Activated T-cell treated with anti-CD3 and anti-CD28 coated beads, Interleukin-2, amount 50 U/mL, for 1 hour (primary cell): ENCODE measurements at places on chromosomes 5 and 9.

GRCh38 chr5:109558364-109558763 is 131.4 kb upstream of the MAN2A1 start:
- no peak for DNase-seq

GRCh38 chr5:134245101-134245604 is 19.3 kb upstream of the PPP2CA start:
- no peak for DNase-seq

DNA sequence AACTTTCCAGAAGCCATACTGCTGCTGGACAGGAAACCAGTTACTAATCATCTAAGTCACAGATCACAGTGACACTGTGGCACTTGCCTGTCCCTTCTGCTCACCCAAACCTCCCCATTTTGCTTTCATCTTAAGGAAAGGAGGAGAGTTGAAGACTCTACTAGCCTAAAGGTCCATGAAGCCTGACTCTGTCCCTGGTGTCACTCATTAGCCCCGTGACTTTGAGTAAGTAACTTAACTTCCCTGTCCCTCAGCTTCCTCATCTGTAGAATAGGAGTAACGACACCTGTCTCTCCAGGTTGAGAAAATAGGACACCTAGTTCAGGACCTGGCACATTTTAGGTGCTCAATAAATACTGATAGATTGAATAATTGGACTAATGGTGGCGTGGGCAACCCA is 536 bp upstream of the SLC6A7 start:
- no peak for DNase-seq

DNA sequence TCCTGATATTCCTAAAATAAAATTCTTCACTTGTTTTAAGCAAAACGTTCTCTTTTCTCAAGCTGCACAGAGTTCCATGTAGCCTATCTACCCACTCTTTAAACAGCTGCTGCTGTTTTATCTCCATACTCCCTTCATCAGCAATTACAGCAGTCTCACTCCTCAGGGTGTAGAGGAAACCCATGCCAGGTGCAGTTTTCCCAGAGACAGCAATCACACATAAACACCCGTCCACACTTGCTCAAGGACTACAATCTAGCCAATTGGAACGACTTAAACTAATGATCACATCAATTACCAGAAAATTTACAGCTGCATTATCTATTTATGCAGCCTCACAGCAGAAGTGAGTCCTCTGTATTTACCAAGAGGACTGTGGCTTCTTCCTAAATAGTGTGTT is 141.7 kb downstream of the HTR1A start:
- DNase-seq: no peak

DNA sequence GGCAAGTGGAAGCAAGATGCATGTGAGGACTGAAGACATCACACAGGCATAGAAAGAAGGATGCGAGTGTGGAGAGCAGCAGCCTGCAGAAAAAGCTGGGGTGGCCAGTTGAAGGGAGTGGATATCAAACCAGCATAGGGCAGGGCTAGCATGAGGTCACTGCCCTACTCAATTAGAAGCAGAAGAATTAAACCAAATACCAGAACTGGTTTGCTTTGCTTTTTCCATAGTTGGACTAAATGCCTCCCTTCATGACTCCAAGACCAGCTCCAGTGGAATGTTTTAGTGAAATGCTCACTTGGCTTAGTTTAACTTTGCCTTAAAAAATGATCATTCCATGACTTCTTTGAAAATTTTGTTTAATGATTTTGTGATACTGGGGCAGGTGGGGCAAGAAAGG is 45.8 kb downstream of the TMEM167A start:
- no peak for DNase-seq

GRCh38 chr9:97313746-97314145 is 6.3 kb downstream of the CCDC180 start:
- no peak for DNase-seq

DNA sequence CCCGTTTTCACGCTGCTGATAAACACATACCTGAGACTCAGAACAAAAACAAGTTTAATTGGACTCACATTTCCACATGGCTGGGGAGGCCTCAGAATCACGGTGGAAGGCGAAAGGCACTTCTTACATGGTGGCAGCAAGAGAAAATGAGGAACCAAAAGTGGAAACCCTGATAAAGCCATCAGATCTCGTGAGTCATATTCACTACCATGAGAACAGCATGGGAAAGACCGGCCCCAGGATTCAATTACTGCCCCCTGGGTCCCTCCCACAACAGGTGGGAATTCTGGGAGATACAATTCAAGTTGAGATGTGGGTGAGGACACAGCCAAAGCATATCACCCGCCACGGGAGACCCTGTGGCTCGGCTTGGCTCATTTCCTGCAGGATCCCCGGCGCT is 20.2 kb downstream of the EXD3 start:
- DNase-seq: no peak

- no peak for DNase-seq
Measured at GRCh38 chr9:91391818-91392217, 30.1 kb upstream of the AUH start.

DNA sequence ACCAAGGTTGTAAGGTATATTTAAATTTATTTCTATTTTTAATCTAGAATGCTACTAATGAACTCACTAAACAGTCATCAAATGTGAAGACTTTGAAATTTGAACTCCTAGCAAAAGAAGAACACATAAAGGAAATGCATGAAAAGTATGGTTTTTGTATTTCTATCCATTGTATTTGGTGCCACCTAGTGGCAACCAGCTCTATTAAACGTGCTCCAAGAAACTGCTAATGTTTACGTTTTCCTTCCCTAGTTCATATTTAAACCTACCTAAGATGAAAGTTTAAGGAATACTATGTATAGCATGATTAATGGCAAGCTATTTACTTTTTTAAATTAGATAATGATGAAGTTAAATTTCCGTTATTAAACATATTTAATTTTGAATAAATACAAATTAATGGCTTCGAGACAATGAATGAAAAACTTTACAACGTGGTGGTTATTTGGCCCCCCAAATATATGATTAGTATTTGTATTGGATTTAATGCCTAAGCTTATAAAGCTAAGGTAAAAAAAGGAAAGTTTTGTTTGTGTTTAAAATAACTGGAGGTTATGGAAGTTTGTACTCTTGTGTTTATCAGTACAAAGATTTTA is 115.9 kb upstream of the SH3GL2 start:
- no peak for DNase-seq

DNA sequence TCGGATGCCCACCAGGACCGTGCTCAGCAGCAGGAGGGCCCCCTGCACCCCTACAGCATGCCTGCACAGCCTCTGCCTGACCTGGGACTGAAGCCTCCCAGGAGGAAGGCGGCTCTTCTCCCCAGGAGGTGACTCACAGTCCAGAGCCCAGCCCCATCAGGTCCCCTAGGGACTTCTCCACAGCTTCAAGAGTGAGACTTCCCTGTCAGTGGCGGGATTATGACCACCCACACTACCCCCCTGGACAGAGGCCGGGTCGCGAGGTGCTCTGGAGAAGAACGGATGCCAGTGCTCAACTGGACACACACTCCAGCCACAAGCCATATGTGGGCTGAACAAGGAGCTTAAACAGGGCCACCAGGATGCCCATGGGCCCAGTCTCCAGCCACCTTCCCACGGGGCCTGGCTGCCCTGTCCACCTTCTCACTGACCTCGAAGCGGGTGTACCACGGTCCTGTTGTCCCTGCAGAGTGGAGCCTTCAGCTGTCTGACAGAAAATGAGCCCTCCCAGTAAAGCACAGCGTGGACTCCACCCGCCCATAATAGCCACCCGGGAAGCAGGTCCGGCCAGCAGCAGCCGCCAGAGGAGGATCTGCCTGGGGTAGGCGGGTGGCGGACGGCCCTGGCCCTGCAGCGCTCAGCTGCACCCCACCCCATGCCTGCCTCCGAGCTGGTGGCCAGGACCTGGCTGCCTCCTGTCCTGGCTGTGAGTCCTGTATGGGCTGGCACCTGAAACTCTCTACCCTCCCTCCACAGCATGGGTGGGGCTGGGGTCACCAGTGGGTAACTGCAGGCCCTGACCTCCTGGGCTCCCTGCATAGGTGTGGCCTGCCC is 54.7 kb downstream of the SEMA4D start:
- DNase-seq: no peak
